ENCODE measurements at places on chromosomes 6 and 20.
A peak's percentile ranks its signal among the peaks of the same experiment; 100 is the strongest.

GRCh38 chr6:107666084-107666980, 157.8 kb downstream of the SCML4 start:
- DNase-seq: no peak

DNA sequence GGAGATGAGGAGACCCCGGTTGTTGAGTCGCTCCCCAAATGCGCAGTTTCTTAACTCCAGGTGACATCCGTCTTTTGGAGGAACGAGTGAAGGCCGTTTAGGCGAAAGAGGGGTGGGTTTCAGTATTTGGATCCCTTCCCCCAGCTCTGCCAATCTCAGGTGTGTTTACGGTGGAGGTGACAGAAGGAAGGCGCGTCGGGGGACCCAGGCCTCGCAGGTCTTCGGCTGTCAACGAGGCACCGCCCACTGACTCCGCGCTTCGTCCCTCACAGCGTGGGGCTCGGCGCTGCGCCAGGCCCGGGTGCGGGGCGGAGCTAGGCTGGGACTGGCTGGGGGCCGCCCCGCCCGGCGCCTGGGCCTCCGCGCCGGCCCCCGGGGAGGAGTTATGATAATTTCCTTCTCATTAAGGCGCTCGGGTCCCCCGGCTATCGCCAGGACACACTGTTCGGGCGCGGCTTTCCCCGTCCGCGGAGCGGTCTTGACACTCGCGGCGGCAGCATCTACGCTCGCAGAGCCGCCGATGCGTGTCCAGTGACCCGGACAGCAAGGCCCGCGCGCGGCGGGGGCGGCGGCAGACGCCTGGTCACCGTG, at the start of gene TFAP2C:
Gene TFAP2C (plus strand): TSS at position 434 of the 591 bp plus-strand sequence. CDS start 239 bp downstream, outside the sequence.
- DNase-seq: peak; percentile 82

DNA sequence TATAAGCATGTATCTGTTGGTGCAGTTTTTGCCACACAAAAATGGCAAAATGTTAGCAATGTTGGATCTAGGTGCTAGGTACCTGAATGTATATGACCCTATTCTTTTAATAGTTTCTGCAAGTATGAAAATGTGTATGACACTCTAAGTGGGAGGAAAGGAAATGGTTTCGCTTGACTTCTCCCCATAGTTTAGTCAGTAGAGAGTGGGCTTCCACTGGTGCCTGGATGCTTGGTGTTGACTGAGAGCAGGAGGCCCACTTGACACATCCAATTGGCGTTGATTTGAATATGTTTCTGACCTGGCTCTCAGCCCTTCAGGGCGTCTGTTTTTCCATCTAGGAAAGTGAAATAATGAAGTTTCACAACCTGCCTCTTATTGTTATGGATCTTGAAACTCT, 41.8 kb upstream of the GABRR1 start:
- DNase-seq: no peak

DNA sequence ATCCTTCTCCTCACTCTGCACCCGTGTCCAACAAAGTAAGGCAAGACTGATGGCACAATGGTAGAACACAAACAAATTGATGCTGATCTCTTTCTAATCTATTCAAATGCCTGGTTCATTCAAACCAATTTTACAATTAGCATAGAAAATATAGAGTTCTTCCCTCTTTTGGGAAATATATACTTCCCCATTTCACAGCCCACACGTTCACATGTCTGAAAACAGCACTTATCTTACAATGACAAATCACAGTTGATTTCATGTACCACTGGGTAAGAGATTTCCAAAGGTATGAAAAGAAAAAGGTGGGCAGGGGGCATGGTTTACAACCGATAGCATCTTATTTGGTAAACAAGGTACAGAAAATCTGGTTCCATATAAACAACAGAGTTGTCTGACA, 137.6 kb downstream of the RNGTT start:
- no peak for DNase-seq

DNA sequence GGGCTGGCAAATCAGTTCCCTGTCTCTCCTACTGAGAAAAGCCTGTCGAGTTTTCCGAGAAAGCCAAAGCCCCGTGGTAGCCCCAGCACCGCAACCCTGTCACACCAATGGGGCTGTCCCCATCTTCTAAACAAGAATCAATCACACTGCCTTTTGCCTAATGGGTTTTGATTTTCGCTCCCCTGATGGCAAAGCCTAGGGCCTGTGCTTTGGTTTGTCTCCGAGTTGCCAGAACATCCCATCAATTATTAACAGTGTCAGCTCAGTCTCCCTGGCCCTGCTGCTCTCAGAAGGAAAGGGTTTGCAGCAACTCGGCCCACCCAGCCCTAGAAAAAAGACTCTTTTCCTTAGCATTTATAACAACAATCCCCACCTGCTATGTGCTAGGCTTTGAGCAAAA, 4.2 kb downstream of the KCNB1 start:
- DNase-seq: no peak
